Gastrocnemius medialis (tissue), 4 donors: ENCODE measurements at places on chromosomes 16 and 17. TPM values are rescaled to one million over a fixed set of nuclear protein-coding genes. Genes with fewer than 3 reads are reported as not detected.
A peak's percentile ranks its signal among the peaks of the same experiment; 100 is the strongest.

- no peaks in the 10 kb centered on the region for H3K36me3 ChIP-seq
- no peak for DNase-seq
- no peaks in the 10 kb centered on the region for H3K27me3 ChIP-seq
- no peak overlapping the region for H3K4me3 ChIP-seq
These were observed 66.2 kb downstream of the TNFRSF13B start for GRCh38 chr17:16905593-16906191.

DNA sequence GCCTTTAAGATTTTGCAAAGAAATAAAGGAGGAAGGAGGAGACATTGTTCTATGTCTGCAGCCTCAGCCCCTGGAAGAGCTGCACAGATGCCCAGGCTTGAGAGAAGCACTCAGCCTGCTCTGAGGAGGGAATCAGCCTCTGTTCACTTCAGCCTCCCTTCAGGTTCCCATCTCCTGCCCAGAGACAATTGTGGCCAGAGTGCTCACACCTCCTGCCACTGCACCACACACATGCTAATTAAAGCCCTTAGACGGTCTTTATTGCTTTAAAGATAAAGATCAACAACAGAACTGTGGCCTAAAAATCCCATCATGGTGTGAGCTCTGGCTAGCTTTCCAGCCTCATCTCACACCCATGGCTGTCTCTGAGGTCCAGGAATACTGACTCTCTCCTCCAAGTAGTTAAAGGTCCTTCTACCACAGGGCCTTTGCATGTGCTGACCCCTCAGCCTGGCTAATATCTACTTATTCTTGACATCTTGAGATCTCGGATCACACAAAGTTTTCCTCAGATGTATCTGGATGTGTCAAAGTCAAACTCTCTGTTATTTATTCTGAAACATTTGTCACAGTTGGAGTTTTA, 33.8 kb downstream of the CHD9NB start:
- no peak for DNase-seq
- H3K27me3 ChIP-seq = no peaks in the 10 kb centered on the region
- H3K27ac ChIP-seq = no peak overlapping the region
- H3K36me3 ChIP-seq = no peaks in the 10 kb centered on the region
- no peaks in the 10 kb centered on the region for H3K4me1 ChIP-seq
- H3K4me3 ChIP-seq = no peak overlapping the region

DNA sequence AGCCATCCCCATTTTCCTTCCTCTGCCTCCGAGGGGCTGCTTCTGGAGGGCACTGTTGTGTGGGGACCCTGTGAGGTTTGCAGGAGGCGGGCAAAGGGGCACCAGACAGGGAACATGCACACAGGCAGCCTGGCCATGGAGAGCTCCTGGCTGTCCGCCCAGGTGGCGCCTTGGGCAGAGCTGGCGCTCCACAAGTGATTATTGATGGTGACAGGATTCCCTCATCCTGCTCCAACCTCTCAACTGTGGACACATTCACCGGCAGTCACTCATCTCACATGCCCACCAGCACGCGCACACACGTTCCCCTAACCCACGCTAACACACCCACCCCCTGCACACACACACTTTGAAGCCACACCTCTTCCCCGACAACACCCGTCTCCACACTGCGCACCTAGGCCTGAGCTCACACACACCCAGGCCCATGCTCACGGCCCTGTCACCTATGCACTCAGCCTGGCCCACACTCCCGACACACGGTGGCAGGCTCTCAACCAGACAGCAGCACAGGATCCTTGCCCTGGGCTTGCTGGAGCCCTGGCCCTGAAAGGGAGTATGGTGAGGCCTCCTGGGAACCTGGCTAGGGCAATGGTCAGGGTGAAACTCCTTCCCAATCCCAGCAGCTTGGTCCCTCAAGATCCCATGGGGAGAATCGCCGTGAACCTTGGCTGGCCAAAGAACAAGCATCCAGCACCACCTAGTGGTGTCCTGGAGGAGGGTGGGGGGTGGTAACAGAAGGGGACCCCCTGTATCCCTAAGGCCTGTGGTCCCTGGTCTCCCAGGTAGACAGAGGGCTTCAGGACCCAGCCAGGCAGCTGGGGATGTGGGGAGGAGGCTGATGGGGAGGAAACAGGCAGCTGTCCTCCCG, 3.6 kb downstream of the PNMT start:
- DNase-seq = peak; percentile 62
- peaks cover 32% of the 10 kb centered on the region for H3K4me1 ChIP-seq
- H3K27me3 ChIP-seq = no peaks in the 10 kb centered on the region
- H3K27ac ChIP-seq = peak overlapping the region; percentile 99
- no peak overlapping the region for H3K4me3 ChIP-seq

The SYCE1L gene
- not detected for total RNA-seq

The SCO1 gene
- total RNA-seq = 27.3 TPM

GRCh38 chr17:21146362-21147015, 19.7 kb downstream of the DHRS7B start:
- H3K36me3 ChIP-seq = no peaks in the 10 kb centered on the region
- peaks cover 22% of the 10 kb centered on the region for H3K4me1 ChIP-seq
- no peak for DNase-seq
- no peaks in the 10 kb centered on the region for H3K27me3 ChIP-seq
- no peak overlapping the region for H3K4me3 ChIP-seq
- peak overlapping the region; percentile 54 for H3K27ac ChIP-seq

DNA sequence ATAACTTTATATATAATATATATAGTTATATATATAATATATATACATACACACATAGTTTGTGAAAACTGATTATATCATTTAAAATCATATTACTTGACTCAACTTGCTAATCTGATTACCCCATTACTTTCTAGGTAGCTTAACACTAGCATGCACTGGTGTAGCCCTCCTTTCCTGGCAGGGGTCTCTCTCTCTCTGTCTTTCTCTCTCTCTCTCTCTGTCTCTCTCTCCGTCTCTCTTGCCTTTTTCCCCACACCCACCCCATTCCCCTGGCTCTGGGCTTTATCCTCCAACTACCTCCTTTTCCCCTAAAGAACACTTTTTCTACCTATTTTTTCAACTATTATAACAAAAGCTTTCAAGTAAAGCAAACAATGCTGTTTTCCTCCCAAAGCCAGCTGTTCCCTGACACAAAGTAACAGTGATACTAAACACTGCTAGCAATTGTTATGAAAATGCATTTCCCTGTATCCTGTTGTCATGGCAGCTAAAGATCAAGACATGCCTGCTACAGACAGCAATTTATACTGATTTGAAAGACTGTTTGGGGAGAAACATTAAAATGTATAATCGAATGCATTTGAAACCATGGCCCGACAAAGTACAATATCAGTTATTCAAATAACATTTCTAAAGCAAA, 89.4 kb downstream of the CHD9NB start:
- no peaks in the 10 kb centered on the region for H3K36me3 ChIP-seq
- H3K27me3 ChIP-seq = no peaks in the 10 kb centered on the region
- no peaks in the 10 kb centered on the region for H3K4me1 ChIP-seq
- H3K27ac ChIP-seq = no peak overlapping the region
- H3K4me3 ChIP-seq = no peak overlapping the region
- DNase-seq = no peak

The TCAP gene
- 3,024 TPM for total RNA-seq

The PPP1R27 gene
- total RNA-seq = 297 TPM

DNA sequence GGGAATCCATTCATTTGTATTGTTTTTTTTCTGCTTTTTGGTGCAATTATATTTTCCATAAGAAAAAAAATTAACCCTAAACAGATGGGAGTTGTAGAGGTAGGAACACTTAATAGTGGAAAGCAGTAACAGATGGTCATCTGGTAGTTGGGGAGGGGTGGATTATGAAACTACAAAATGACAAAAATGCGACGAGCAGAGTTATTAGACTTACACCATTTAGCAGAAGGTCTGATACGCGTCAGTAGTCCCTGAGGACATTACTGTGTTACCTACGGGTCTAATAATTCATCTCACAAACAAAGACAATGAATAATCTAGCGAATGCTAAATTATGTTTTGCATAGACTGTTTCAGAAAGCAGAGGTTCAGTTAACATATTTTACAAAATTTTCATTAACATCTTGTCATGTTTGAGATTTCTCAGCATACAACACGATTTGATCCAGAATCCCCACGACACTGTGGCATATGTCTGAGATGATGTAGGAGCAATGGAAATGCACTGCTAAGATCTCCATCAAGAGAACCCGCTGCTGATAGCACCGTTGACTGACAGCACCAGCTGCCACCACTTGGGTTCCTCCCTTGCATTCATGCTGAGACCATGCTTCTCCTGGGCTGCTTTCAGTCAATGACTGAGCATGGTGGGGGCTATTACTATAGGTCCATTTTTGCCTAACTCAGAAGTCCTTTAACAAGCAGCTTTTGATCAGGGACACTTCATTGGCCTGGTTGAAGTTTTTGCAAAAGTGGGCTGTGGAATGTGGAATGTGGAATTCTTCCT, 182.2 kb upstream of the CPHXL start:
- H3K27ac ChIP-seq = no peak overlapping the region
- no peaks in the 10 kb centered on the region for H3K36me3 ChIP-seq
- H3K4me1 ChIP-seq = no peaks in the 10 kb centered on the region

GRCh38 chr16:11128211-11129141, 127.5 kb downstream of the SOCS1 start:
- peak overlapping the region; percentile 30 for H3K27ac ChIP-seq
- H3K4me3 ChIP-seq = no peak overlapping the region
- peaks cover 15% of the 10 kb centered on the region for H3K36me3 ChIP-seq
- no peaks in the 10 kb centered on the region for H3K27me3 ChIP-seq
